ENCODE measurements at places on chromosomes 11 and 22.
A peak's percentile ranks its signal among the peaks of the same experiment; 100 is the strongest.

- no peak for ATAC-seq
Measured at GRCh38 chr22:28674121-28674563, 5.5 kb downstream of the TTC28 start.

DNA sequence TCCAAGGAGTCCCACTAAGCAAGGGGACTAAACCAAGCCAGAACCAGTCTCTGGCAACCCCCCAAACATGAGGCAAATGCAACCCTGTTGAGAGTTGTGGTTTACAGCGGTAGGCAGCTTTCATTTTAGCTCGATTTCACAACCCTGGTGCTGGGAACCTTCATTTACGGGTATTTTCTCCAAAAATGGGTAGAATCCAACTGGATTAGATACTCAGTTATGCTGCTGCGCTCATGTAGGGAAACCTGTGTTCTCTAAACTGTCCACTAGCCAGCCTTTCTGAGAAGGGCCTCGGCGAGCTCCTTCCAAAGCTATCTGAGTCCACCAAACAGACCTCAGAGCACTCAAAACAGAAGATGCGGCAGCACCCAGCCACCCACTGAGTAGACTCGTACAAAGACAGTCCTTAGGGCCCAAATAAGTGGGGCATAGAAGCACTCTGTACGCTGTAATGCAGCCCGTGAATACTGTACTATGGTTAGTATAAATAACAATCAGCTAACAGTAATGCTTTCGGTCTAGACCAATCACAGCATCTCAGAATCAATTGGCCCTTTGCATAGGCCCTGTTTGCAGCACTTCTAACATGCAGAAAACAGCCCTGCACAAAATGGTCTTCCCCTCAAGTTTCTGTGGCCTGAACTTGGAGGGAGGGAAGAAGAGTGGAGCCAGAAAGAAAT is 104.7 kb downstream of the ETS1 start:
- peak; percentile 25 for ATAC-seq

- no peak for ATAC-seq
Measured at GRCh38 chr11:83449338-83449913, 163.3 kb upstream of the CCDC90B start.

GRCh38 chr22:35746946-35747703 is 29.5 kb downstream of the APOL5 start:
- ATAC-seq: no peak

DNA sequence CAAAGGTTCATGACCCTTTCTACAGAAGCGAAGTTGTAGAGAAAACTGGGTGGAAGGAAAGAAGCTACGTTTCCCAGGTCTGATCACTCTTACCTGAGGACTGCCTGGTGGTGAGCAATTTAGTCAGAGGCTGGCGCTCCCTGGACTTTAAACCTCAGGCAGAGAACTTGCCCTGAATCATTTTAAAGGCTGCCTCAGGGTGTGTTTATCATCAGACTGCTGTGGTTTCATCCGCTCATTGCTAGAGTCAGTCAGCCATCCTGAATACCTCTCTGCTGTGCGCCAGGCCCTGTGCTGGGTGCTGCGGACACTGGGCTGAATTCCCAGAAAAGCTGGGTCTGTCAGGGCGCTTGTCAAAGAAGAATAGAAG is 2.7 kb downstream of the DTX4 start:
- peak; percentile 57 for ATAC-seq

DNA sequence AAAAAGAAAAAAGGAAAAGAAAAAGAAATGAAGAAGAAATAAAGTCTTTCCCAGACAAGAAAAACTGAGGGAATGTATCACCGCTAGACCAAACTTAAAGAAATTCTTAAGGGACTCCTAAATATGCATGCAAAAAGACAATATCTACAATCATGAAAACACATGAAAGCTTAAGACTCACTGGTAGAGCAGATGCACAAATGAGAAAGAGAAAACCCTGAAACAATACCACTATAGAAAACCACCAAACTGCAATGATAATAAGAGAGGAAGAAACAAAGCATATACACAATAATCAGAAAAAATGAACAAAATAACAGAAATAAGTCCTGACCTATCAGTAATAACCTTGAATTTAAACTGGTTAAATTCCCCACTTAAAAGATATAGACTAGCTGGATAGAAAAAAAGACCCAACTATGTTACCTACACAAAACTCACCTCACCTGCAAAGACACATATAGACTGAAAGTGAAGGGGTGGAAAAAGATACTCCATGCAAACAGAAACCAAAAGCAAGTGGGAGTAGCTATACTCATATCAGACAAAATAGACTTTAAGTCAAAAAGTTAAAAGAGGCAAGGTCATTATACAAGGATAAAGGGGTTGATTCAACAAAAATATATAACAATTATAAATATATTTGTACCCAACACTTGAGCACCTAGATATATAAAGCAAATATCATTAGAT is 61.3 kb upstream of the NARS2 start:
- ATAC-seq: no peak

GRCh38 chr11:125777309-125777708 is 1.3 kb downstream of the PATE2 start:
- no peak for ATAC-seq

DNA sequence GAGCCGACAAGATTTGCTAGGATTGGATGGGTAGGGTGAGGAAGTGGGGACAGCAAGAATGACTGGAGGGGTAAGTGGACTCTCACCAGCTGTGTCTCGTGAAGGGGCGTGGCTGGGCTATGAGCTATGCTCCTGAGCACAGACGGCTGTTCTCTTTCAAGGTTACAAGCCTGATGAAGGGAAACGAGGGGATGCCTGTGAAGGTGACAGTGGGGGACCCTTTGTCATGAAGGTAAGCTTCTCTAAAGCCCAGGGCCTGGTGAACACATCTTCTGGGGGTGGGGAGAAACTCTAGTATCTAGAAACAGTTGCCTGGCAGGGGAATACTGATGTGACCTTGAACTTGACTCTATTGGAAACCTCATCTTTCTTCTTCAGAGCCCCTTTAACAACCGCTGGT is 19.9 kb downstream of the F2 start:
- no peak for ATAC-seq

- ATAC-seq: no peak
Measured at GRCh38 chr22:29329581-29329980, 14.1 kb upstream of the RASL10A start.

- ATAC-seq: no peak
Measured at GRCh38 chr11:83863272-83863671, 577.1 kb upstream of the CCDC90B start.

DNA sequence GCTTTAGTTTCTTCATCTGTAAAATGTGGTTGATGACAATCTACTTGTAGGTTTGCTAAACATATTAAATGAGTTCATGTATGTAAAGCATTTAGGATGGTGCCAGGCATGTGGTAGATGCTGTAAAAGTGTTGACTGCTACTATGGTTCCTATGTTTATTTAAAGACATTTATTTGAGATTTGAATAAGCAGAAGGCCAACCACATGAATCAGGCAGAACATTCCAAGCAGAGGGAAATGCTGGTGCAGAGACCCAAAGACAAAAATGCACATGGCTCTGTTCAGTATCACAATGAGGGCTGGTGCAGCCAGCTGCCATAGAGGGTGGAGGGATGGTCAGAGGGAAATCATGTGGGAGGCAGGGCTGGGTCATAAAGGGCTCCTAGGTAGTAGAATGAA is 156.2 kb upstream of the PDGFD start:
- ATAC-seq: no peak

DNA sequence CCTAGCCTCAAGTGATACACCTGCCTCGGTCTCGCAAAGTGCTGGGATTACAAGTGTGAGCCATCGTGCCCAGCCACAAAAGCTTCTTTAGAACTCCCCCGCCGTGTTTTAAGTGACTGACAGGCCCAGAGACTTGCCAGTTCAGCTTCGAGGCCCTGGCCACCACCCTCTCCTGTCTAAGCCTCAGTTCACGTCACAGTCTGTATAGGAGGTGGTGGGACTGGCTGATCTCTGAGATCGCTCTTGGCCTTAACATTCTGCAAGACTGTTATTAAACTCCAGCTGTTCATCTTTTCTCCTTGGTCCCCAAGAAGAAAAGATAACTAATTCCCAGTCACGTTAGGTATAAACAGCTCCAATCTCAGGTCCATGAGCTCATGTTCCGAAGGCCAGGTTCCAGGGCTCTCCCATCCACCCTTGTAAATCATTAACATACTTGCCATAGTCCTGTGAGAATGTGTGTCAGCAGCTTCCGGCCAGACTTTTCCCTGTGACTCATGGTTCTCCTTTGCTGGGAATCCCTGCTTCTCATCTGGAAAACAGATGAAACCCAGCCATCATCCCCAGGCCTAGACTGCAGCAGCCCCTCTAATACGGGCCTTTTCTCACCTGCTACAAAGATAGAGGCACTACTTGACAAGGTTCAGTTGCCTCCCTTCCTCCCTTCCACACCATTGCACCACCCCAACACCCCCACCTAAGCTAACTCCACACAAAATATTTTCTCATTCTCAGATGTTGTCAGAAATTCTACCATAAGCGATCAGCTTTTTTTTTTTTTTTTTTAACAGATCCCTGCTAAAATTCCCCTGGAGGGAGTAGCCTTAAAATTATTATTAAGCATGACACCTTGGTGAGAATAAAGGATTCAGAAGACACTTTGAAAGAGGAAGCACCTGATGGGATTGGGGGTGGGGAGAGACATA is 5.6 kb upstream of the KIAA0930 start:
- ATAC-seq: peak; percentile 57

DNA sequence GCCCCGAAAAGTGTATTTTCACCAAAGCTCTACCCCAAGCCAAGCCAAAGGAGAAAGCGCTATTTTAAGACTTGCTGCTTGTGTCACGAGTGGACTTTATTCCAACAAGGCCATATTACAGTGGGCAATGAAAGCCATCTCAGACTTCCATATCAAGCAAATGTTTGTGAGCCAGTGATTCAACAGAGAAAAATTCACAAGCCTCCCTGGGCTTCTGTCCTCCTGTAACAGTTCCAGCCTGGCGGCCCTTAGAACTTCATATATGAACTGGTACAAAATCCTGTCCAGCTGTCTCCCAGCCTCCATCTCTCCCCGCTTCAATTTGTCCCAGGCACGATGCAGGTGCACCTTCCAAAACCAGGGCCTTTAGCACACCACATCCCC is 11.2 kb downstream of the LARGE1 start:
- no peak for ATAC-seq

- ATAC-seq: no peak
Measured at GRCh38 chr22:23542933-23543332, 37.2 kb downstream of the IGLL1 start.

- no peak for ATAC-seq
Measured at GRCh38 chr11:770642-771616, 6.4 kb downstream of the GATD1 start.

- ATAC-seq: no peak
Measured at GRCh38 chr22:23519442-23520157, 60.5 kb downstream of the IGLL1 start.

GRCh38 chr11:26777372-26777808 is 55.5 kb upstream of the SLC5A12 start:
- ATAC-seq: no peak

GRCh38 chr11:32451808-32452207 is 16.5 kb upstream of the WT1 start:
- ATAC-seq: no peak

- ATAC-seq: no peak
Measured at GRCh38 chr11:61828379-61828628, 204 bp downstream of the FADS2 start.

DNA sequence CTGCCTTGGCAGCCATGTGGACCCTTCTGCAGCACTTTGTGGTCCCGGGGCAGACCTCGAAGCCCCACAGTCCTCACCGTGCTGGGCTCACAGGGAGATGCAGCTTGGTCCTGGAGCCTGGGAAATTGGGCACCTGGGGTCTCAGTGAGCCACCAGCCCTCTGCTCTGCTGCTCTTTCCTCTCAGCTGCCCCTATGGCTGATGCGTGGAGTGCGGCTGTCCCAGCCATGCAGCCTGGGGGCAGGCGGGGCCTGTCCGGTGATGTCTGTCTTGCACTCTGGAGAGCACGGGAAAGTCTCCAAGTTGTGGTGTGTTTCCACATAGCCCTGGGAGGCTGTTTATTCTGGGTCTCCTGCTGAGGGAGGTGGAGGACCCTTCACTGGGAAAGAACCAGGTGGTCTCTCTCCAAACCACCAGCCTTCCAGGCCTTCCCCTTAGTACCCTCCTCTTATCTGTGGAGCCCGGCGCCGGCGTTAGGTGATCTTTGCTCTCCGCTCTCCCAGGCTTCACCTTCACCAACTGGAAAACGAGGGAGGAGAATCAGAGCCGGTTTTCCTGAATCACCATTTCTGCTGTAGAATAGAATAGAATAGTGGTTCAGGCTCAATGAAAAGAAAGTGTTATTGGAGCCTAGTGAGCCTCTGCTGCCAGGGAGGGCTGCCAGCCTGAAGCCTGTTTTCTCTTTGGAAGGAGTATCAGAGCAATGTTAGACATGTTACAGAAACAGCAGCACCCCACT is 41.2 kb upstream of the GRAMD4 start:
- ATAC-seq: peak; percentile 1

DNA sequence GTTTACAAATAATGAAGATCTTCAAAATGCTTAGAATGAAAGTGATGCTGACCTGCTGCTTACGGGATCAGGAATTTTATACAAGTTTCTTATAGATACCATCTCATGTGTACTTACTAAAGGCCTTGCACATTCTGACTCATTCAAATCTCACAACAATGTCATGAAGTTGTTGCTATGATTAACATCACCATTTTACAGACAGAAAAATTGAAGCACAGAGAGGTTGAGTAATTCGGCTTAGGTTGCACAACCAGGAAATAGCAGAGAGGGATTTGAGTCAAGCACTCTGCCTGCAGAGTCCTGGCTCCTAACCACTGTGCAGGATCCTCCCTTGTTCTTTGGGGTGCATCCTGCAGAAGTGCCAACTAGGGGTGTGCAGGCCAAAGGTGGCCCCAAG is 471.9 kb downstream of the MIAT start:
- peak; percentile 84 for ATAC-seq
